Mammary microvascular endothelial cell (primary cell): ENCODE measurements at places on chromosomes 11 and 22. TPM values are rescaled to one million over a fixed set of nuclear protein-coding genes. Genes with fewer than 3 reads are reported as not detected.

Gene CREB3L1
- 0.10 and 0.33 TPM in 2 replicates for total RNA-seq

Gene BCO2
- 0.40 and 0.44 TPM in 2 replicates for total RNA-seq

Gene MPPED2
- total RNA-seq, result not detected in 2 replicates

Gene LRRC10B
- total RNA-seq, result not detected in 2 replicates

Gene WNT11
- not detected in 2 replicates for total RNA-seq

Gene DDX25
- not detected in 2 replicates for total RNA-seq
